ENCODE measurements at places on chromosomes 1 and 21.

GRCh38 chr1:52660807-52661206 is 27.8 kb downstream of the SHISAL2A start:
- no peak for DNase-seq

DNA sequence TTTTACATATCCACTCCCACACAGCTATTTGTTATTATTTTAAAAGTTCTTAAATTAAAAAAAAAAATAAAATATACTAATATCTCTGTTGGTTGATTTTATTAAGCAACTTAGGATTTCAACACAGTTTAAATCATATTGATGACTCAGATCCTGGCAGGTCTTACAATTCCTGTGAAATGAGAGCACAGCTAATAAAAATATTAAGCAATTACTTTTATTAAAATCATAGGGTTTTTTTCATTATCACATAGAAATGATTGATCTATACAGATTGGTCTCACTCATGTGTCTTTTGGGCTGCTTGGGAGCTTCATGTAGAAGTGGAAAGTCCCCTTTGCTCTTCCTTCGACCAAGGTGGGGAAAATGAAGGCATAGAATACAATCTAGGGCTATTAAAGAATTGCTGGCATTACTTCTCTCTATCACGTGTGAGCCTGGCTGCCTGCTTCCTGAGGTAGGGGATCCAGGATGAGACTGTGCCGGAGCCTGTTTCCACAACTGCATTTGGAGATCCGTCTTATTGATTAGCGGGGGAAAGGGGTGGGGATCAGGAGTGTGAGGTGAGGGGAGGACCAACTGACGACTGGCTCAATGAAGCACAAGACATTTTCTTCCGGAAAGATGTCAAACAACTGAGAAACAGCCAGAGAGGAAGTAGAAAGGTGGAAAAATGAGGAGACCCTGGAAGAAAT is 858.0 kb downstream of the USP25 start:
- no peak for DNase-seq

GRCh38 chr1:8142955-8143629 is 117.0 kb upstream of the ERRFI1 start:
- DNase-seq = no peak

DNA sequence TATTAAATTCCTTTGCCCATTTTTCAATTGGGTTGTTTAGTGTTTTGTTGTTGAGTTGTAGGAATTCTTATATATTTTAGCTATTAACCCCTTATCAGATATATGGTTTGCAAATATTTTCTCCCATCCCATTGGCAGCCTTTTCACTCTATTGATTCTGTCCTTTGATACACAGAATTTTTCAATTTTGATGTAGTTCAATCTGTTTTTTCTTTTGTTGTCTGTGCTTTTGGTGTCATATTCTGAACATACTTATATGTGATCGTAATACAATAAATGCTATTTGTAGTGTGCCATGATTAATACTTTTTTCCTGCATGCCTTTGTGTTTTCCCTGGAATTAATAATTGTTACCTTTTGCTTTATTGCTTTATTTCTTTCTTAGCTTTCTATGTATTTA is 7.8 kb upstream of the LRP8 start:
- DNase-seq = no peak

- DNase-seq = no peak
Measured at GRCh38 chr1:13965770-13966398, 265.9 kb downstream of the PRDM2 start.

- DNase-seq = no peak
Measured at GRCh38 chr21:21997390-21998333, 999.5 kb downstream of the NCAM2 start.

- no peak for DNase-seq
Measured at GRCh38 chr21:33750017-33750416, 107.7 kb downstream of the ITSN1 start.

DNA sequence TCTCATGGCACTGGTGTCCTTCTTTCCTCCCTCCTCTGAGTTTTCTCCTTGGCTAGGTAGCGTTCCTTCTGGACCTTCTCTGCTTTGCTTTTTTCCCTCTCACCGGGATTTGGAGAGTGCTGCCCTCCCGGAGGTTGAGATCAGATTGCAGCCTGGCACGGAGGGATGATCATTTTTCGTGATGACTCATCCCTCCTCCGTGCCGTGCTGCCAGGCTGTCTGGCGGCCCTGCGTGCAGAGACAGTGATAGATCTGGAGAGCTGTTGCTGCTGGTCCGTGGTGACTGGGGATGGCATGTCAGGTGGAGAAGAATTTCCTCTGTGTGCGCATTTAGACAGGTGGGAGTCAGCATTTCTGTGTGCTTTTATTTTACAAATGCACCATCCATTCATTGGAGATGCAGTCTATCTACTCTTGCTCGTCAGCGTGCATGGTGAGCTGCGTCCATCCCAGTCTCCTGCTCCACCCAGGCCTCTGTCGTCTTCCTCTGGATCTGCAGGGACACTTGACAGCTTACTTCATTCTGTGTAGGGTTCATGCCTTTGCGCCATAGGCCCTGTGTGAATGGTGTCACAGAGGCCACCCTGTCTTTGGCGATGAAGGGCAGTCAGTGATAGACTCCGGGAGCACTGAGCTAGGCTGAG is 104.4 kb downstream of the PCBP3 start:
- no peak for DNase-seq

DNA sequence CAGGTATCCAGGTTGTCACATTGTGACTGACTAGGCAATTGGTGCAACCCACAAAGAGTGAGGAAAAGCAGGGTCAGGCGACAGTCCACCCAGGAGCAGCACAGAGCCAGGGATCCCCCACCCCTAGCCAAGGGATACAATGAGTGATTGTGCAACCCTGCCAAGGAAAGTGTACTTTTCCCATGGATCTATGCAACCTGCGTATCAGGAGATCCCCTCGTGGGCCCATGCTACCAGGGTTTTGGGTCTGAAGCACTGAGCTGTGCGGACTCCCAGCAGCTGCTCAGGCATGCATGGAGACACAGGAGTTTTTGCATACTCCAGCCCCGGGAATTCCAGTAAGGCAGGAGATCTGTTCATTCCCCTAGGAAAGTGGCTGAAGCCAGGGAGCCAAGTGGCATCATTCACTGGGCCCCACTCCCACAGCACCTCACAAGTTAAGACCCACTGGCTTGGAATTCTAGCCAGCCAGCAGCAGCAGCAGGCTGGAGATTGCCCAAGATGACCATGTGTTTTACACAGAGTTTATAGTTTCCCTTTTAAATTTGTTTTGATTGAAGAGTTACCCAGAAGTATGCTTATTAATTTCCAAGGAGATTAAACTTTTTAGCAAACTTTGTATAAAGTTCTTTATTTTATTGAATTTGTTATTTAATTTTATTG is 136.0 kb downstream of the LTN1 start:
- no peak for DNase-seq

DNA sequence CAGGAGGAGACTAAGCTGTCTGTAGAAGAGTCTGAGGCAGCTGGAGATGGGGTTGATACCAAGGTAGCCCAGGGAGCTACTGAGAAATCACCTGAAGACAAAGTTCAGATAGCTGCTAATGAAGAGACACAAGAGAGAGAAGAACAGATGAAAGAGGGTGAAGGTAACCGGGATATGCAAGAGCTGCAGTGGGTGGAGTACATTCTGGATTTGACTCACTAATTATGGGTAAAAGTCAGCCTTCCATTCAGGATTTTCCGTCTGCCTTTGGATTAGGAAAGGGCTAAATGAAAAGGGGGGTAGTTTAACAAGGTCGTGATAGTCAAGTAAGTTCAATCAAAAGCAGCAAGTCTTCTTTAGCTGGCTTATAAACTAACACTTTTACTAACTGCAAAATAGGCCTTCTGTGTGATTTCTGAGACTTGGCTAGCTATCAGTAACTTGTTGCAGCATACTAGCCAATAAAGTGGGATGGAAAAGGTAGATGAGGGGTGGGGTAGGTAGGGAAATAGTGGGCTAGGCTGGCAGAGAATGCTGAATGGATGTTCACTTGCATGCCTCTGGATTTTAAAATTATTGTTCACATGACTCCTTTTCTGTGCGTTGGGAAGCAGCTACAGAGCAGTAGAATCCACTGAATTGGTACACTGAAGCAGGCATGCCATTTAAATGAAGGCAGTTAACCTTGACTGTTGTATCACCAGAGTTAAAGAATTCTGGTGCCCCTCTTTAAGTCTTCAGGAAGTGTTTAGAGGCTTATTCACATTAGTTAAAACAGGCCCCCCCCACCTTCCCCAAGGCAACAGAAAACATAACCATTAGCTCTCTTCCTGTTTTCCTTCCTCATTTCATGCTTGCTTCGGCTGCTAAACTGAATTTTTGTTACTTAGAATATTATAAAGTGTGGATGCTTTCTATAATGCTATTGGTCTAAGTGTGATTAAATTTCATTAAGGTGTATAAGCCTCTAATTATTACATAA is 15.4 kb downstream of the CCDC17 start:
- no peak for DNase-seq

- DNase-seq = no peak
Measured at GRCh38 chr1:51954783-51955182, 35.7 kb downstream of the RAB3B start.

DNA sequence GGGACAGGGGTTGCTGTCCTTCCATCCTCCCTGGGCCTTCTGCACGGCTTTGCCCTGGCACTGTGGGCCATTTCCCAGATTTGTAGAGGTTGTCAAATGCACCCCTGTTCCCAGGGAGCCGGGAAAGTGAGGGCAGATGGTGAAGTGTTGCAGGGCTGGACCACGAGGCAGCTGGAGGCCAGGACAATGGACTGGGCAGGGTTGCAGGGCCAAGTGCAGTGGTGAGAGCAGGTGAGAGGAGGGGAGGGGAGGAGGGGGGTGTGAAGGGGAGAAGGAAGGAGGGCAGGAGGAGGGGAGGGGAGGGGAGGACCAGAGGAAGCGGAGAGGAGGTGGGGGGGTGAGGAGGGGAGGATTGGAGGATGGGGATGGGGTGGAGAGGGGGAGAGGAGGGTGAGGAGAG is 443.9 kb downstream of the CAMTA1 start:
- DNase-seq = no peak

- no peak for DNase-seq
Measured at GRCh38 chr1:88169139-88169538, 514.9 kb upstream of the PKN2 start.

DNA sequence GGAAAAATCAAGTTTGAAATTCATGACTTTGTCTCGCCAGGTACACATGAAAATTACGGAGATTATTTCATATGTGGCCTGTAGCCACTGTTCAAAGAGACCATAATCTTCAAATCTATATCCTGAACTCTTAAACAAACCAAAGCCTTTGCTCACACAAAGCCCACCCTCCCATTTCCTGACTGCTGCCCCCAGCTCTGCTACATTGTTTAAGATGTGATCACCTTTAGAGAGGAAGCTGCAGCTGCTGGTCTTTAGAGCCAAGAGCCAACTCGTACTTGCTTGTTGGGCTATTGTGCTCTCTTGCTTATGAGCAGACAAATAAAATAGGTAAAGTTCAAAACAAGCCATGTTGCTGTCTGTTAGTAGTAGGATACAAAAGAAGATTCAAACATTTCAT is 71.9 kb downstream of the DTL start:
- DNase-seq = no peak

- no peak for DNase-seq
Measured at GRCh38 chr1:155892796-155893195, 18.4 kb downstream of the RIT1 start.

- DNase-seq = no peak
Measured at GRCh38 chr1:109816975-109817535, 53.3 kb upstream of the EPS8L3 start.

DNA sequence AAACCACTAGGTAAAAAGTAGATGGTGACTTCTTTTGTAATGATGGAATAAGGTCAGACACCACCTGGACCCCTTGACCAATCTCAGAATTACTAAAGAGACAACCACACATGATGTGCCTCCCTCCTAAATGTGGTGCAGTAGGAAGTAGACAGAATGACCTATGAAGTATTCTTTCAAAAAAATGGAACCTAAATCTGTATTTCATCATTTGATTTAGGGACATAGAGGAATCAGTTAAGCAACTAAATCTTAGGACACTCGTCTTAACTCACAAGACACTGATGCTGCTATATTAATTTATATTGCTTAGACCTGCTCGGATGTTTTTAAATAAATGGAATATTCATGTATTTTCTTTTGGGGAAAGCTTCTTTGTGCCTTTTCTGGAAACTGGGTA is 80.9 kb upstream of the IRF2BP2 start:
- DNase-seq = no peak

GRCh38 chr1:156969496-156969895 is 49.1 kb downstream of the LRRC71 start:
- no peak for DNase-seq

- DNase-seq = no peak
Measured at GRCh38 chr21:25107708-25108107, 499.6 kb downstream of the MRPL39 start.

DNA sequence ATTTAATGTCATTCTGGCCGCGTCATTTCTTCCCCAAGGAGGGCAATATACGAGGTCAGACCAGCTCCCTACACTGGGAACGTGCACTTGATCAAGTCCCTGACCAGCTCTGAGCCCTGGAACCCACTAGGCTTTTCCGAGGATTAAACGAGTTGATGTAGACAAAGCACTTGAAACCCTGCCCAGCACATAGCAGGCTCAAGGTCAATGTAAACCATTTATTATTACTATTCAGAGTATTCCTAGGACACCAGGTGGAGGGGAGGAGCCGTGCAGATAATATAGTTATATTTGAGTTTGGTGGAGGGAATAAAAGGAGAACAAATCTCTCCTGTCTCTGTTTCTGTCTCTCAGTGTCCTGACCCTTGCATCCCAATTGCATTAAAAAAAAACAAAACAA is 174.1 kb upstream of the IGSF21 start:
- no peak for DNase-seq

GRCh38 chr1:173276922-173277800 is 70.0 kb upstream of the TNFSF4 start:
- no peak for DNase-seq

- no peak for DNase-seq
Measured at GRCh38 chr1:147046189-147046862, 108.2 kb downstream of the NBPF12 start.

- DNase-seq = peak; percentile 46
Measured at GRCh38 chr1:172647110-172647564, 11.8 kb upstream of the FASLG start.

DNA sequence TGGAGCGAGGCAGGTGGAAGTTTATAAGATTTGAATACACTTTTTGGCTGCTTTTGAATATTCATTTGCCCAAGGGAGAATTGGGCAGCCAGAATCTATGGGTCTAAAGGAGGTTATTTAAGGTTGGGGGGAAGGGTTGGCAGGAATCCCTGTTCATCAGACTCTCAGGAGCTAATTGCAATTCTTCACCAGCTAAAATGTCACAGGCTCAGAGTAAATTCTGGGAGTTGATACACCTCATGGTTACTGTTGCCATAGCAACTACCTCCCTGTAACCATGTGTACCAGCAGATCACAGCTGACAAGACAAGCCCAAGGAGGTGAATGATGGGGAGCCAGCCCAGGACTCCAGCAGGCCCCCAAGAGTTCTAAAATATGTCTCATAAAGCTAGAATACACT is 75.5 kb downstream of the CAMK2N1 start:
- DNase-seq = no peak

DNA sequence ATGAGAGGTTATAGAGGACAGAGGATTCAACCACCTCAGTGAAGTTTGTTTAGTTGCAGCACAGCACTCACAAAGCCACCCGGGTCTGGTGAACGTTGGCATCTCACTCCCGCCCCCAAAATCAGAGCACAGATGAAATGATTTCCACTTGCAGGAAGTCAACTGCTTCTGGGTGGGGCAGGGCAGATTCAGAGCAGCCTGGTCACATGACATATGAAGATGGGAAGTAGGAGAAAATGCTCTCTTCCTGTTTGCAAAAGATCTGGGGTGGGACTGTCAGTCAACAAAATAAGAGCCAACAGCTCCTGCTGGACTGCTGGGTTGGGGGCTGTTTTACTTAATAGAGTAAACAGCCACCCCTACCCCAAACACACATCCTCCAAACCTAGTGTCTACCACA is 43.2 kb downstream of the LRRC71 start:
- peak; percentile 67 for DNase-seq

GRCh38 chr21:17699524-17700189 is 87.0 kb upstream of the BTG3 start:
- no peak for DNase-seq
